ENCODE measurements at places on chromosomes 4 and X. TPM values are rescaled to one million over a fixed set of nuclear protein-coding genes. Genes with fewer than 3 reads are reported as not detected.

Gene EGF
- total RNA-seq = not detected

Gene XG
- total RNA-seq = 0.65 TPM

DNA sequence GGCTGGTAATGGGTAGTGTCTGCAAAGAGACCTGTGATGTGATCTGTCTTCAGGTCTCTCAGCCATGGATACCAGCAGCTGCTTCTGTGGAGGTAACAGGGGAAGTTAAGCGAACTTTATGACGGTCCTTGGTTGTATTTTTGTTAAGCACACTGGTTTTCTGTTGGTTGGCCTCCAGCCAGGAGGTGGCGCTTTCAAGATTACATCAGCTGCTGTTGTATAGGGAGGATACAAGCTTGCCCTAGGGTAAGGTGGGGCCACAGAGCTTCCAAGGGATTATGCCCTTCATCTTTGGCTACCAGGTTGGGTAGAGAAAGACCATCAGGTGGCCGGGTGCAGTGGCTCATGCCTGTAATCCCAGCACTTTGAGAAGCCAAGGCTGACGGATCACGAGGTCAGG, 834.2 kb upstream of the GALNTL6 start:
- H3K36me3 ChIP-seq = no peaks in the 10 kb centered on the region
- DNase-seq = no peak
- H3K4me1 ChIP-seq = no peaks in the 10 kb centered on the region
- H3K27me3 ChIP-seq = no peaks in the 10 kb centered on the region
- H3K4me3 ChIP-seq = no peak overlapping the region
- no peak overlapping the region for H3K27ac ChIP-seq

DNA sequence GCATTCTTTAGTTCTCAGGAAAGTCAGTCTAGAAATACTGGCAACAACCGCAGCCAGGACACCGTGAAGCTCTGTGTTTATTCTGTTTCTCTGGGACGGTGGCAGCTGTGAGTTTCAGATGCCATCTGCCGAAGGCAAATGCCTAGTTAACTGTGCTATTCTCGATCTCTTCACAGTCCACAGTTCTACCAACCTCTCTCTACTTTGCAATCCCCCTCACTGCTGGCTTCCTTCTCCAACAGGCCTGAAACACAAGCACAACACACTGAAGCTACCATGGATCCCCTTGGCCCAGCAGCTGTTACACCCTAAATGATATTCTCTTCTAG, 118.8 kb downstream of the ZNF827 start:
- DNase-seq = no peak
- peaks cover 67% of the 10 kb centered on the region for H3K4me1 ChIP-seq
- H3K27me3 ChIP-seq = no peaks in the 10 kb centered on the region
- peak overlapping the region; percentile 8 for H3K27ac ChIP-seq

GRCh38 chrX:23849241-23849640, 58.5 kb downstream of the APOO start:
- H3K27ac ChIP-seq = no peak overlapping the region
- H3K36me3 ChIP-seq = no peaks in the 10 kb centered on the region

DNA sequence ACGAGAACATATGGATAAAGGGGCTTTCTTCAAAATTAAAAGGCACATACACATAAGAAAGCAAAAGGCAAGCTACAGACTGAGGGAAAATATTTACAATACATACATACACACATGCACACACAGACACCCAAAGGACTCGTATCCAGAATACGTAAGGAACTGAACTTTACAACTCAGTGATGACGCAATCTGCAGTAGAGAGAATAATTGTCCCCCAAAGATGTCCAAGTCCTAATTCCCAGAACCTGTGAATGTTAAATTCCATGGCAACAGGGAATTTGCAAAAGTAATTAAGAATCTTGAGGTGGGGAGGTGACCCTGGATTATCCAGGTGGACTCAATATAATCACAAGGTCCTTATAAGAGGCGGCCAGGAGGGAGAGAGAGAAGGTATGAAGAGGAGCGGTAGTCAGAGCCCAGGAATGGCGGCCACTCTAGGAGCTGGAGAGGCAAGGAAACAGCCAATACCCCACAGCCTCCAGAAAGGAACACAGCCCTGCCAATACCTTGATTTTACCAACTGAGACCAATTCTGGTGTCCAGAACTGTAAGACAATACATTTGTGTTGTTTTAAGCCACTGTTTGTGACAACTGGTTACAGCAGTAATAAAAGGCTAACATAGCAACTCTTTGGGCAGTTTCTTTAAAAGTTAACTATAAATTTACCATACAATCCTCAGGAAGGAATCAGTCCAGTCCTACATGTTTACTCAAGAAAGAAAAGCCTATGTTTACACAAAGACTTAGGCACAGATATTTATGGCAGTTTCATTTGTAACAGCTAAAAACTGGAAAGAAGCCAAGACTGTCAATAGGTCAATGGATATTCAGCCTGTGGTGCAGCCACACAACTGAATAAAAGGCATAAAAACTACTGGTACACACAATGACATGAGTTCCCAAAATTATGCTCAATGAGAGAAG, 27.3 kb upstream of the STS start:
- H3K36me3 ChIP-seq = peaks cover 4% of the 10 kb centered on the region
- DNase-seq = no peak
- no peaks in the 10 kb centered on the region for H3K27me3 ChIP-seq
- H3K27ac ChIP-seq = no peak overlapping the region
- H3K4me1 ChIP-seq = peaks cover 8% of the 10 kb centered on the region
- H3K4me3 ChIP-seq = no peak overlapping the region

DNA sequence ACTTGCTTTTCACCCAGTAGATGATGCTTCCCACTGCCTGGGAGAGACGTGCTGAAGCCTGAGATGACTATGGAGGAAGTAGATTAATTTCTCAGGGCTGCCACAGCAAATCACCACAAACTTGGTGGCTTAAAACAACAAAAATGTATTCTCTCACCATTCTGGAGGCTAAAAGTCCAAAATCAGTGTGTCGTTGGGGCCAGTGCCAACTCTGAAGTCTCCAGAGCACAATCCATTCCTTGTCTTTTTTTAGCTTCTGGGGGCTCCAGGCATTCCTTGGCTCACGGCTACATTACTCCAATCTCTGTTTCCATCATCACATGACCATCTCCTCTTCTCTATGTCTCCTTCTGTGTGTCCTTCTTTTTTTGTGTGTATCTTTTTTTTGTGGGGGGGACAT, 105.8 kb upstream of the C1QTNF7 start:
- peaks cover 5% of the 10 kb centered on the region for H3K4me1 ChIP-seq
- no peak for DNase-seq
- H3K4me3 ChIP-seq = no peak overlapping the region
- no peak overlapping the region for H3K27ac ChIP-seq
